ENCODE measurements at places on chromosomes 2 and 18.

DNA sequence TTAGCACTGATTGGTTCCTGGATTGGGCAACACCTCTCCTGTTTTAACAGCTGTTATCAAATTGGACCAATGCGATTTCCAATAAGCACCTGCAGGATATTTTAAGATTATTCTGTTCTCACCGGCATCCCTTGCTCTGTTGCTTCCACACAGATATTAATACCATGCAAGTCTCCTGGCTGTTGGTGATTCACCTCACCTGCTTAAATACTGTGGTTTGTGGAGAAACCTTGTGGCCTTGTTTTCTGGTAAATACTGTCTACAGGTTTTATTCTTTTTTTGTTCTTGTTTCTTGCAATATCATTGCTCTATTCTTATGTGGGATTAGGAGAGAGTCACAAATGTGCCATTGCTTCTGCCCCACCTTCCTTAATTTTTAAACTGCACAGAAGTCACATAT lies 448.1 kb upstream of the NXPH2 start:
- DNase-seq: no peak

GRCh38 chr2:65997961-65998360 lies 437.0 kb upstream of the MEIS1 start:
- DNase-seq: no peak

DNA sequence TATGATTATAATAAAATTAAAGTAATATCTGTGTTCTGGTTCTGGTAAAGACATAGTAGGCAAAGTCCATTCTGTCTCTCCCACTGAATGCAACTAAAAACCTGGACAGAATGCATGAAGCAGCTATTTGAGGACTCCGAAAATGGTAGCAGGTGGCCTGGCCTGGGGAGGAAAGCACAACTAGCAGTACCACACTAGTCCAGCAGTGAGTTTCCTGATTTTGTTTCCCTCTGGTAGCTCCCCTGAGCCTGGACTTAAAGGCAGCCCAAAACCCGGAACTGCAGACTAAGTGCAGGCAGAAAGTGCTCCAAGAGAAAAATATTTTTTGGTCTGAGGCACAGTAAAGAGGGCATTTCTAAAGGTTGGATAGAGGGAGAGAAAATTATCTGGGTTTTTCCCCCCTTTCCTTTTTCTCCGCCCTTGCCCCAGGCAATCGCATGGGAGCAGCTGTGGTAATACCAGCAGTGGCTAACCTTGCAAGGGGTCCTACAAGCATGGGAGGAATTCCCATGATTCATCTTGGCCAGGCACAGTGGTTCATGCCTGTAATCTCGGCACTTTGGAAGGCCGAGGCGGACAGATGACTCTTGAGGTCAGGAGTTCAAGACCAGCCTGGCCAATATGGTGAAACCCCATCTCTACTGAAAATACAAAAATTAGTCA lies 32.3 kb downstream of the ASXL2 start:
- DNase-seq: no peak

GRCh38 chr2:33014268-33014667 lies 67.5 kb downstream of the LTBP1 start:
- DNase-seq: no peak

DNA sequence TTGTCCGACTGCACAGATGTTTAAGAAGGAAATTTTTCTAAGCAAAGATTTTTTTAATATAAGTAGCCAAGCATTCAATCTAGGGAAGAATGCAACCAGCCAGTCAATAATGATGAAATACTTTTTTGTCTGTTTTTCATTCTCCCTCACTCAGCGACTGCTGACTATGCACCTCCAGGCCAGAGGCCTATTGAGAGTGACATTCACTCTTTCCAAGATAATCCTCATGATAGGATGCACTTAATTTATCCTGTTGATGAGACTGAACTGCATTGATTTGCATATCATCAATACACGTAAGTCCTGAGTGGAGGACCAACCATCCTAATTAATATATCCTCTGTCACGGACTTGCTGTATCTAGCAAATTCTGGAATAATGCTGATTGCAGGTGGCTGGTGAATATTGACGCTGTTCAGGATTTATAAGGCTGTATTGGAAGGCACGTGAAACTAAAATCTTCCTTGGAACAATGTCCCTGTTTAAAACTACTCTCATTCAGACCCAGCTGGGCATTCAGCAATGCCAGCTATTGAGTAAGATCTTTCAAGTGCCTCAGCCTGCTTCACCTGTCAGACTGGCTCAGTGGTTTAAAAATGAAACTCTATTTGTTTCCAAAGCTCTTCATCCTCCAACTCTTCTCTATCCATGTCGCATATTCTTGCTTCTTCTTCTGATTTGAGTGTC lies 142.2 kb downstream of the MAP2 start:
- no peak for DNase-seq

- no peak for DNase-seq
Observed at GRCh38 chr2:88671786-88672427, 19.6 kb upstream of the RPIA start.

DNA sequence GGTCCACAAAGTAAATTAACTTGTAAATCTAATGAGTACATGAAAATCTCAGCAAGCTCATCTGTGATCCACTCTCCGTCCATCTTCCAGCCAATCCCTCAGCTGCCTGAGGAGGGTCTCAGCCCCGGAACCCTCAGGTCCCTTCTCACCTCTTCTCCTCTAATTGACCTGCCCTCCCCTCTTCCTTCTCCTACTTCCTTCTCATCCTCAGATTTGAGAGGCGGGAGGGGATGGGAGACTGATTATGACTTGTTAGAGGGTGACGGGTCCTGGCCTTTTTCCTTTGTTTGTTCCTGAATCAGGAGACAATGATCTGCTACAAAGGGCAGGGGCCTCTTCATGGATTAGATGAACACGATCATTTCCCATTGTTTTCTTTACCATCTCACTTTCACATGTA lies 80.1 kb downstream of the CYBRD1 start:
- DNase-seq: no peak

GRCh38 chr18:59132810-59133465 lies 6.7 kb upstream of the SEC11C start:
- DNase-seq: no peak

GRCh38 chr2:128623776-128624761 lies 305.4 kb upstream of the HS6ST1 start:
- no peak for DNase-seq

DNA sequence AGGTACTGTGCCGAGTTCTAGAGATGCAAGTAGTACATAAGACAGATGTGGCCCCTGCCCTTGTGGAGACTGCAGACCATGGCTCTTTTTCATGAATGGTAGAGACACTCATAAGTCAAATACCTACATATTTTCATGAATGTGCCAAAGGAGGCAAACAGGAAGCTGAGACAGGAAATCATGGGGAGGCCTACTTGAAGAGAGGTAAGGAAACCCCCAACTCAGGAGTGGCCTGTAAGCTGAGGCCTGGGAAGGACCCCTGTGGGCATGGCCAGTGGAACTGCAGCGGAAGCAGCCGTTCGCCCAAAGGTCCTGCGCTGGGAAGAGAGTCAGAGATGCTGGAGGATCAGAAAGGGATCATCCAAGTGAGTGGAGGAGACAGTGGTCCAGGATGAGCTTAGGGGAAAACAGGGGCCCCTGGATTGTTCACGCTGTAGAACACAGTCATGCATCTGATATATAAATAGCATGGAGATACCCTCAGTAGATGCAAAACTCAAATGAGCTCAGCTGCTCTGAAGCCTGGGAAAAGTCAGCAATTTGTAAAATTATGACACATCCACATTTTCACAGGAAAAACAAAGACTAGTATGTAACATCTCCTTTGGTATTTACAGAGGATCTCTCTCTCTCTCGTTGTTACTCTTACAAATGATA lies 228.9 kb downstream of the NEDD4L start:
- DNase-seq: no peak

DNA sequence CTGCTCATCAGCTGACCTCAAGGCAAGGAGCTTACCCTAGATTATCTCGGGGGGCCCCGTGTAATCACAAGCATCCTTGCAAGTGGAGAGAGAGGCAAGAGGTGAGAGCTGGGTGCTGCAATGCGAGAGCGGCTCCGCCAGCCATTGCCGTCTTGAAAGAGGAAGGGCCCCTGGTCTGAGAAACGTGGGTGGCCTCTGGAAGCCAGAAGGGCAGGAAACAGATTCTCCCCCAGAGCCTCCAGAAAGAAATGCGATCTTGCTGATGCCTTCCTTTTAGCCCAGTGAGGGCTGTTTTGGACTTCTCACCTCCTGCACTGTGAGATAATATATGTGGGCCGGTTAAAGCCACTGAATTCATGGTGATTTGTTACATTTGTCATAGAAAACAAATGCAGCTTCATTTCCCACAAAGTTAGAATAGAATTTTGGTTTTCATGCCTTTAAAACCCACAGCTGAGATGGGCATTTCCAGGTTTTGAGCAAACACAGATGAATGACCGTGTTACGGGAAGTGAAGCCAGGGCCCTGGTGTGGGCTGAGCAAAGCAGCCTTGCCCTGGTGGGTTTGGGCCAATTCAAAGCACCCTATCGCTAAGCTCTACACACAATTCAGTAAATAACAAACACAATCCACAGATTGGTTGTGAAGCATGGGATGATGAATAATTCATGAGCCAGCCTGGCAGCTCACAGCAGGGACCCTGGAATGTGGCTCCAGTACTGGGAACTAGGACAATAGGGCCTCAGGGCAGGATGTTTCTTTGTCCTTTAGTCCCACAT lies 319.9 kb upstream of the HS6ST1 start:
- no peak for DNase-seq

- no peak for DNase-seq
Observed at GRCh38 chr2:152508446-152508845, 173.5 kb downstream of the FMNL2 start.

DNA sequence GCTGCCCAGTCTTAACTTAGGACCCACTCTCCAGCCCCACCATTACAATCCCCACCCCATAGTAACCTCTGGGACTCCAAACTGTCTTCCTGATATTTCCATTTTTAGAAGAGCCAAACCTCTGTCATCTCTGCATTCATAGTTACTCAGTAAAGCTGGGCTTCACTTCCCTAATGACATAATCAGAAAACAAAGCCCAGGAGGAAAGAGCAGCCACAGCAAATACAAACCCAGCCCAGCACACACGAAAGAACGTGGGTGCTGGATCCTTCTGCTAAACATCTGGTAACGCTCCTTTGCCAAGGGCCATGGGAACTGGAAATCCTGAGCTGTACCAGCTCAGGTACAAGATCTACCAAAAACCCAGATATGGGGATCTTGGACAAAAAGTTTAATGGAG lies 36.8 kb upstream of the RIOK3 start:
- no peak for DNase-seq

GRCh38 chr2:152369176-152369860 lies 34.3 kb downstream of the FMNL2 start:
- no peak for DNase-seq

- no peak for DNase-seq
Observed at GRCh38 chr18:54931152-54931551, 28.1 kb downstream of the CCDC68 start.

GRCh38 chr2:239102266-239102665 lies 254.4 kb downstream of the TWIST2 start:
- DNase-seq: no peak

- no peak for DNase-seq
Observed at GRCh38 chr2:129914538-129915302, 64.7 kb upstream of the RAB6C start.

- DNase-seq: no peak
Observed at GRCh38 chr2:11807156-11808015, 61.0 kb downstream of the LPIN1 start.

- DNase-seq: no peak
Observed at GRCh38 chr2:54924121-54924520, 126.1 kb downstream of the RTN4 start.

DNA sequence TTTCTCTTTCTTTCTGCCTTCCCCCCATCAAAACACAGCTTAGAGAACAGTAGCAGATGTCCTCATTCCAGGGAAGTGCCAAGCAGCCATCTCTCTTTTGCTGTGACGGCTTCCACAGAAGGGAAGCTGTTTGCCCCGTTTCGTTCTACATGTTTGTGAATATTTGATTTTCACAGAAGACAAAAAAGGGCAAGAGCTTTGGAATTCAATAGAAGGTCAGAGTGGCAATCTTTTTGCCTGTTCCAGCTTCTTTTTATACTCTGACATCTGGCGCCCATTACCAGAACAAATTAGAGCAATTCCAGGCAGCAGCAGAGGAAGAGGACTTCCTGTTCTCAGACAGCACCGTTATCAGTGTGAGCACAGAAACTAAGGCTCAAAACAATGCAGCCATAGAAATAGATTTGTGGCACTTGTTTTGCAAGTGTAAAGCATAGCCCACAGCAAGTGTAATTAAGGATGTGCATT lies 79.0 kb upstream of the CDH19 start:
- no peak for DNase-seq

DNA sequence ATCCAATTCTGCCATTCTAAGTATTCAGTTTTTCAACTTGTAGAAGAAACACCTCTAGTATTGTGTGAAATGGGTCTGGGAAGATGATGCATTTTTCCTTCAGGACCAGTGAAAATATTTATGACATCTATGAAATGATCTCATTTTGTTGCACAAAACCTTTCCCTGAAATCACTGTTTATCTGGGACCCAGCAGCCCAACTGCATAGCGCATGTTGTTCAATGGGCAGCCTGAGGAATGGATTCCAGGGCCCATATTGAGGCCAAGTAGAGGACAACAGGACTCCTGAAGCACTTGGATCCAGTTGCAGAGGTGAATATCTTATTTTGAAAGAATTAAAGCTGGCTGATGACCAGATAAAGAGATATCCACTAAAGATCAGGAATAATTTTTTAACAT lies 7.3 kb downstream of the RBMS1 start:
- DNase-seq: no peak

DNA sequence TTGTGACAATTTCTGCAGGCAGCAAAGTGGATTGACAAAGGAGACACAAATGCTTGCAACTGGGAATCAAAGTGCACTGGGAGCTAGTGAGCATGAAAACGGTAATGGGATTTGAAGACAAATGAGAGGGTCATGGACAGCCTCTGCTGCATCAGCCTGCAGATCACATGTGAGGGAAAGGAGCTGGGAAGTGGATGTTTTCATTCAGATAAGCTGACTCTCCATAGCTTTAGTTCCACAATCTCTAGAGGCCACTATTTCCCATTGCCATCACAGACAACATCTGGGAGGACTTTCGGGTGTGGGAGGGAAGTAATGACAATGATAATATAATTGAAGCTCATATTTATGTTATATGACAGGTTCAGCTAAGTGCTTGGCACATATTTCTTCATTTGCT lies 28.4 kb downstream of the ADCYAP1 start:
- no peak for DNase-seq

DNA sequence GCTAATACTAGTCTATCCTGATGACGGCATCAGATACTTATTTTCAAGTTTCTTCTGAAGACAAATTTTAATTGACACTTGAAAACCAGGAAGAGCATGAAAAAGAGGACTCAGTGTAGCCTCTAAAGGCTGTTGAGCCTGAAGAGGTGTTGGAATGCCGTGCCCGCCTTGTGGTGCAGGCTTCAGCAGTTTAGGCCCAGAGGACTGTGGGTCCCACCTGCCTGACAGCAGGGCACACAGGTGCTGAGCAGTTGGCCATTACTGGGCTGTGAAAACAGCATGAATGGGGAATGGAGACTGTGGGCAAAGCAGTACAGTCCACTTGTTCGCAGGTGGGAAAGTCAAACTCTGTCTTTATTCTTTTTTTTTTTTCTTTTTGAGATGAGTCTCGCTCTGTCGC lies 49.8 kb upstream of the THOC1 start:
- no peak for DNase-seq

GRCh38 chr2:240164586-240164985 lies 24.1 kb upstream of the OTOS start:
- no peak for DNase-seq

- no peak for DNase-seq
Observed at GRCh38 chr2:105261061-105261460, 19.5 kb downstream of the GPR45 start.

- DNase-seq: no peak
Observed at GRCh38 chr2:23589739-23590138, 204.8 kb downstream of the KLHL29 start.

- DNase-seq: no peak
Observed at GRCh38 chr2:37906131-37906530, 19.0 kb upstream of the RMDN2 start.

GRCh38 chr2:151845884-151846283 lies 17.7 kb upstream of the ARL5A start:
- DNase-seq: no peak
